ENCODE measurements at places on chromosomes 2 and 18.

DNA sequence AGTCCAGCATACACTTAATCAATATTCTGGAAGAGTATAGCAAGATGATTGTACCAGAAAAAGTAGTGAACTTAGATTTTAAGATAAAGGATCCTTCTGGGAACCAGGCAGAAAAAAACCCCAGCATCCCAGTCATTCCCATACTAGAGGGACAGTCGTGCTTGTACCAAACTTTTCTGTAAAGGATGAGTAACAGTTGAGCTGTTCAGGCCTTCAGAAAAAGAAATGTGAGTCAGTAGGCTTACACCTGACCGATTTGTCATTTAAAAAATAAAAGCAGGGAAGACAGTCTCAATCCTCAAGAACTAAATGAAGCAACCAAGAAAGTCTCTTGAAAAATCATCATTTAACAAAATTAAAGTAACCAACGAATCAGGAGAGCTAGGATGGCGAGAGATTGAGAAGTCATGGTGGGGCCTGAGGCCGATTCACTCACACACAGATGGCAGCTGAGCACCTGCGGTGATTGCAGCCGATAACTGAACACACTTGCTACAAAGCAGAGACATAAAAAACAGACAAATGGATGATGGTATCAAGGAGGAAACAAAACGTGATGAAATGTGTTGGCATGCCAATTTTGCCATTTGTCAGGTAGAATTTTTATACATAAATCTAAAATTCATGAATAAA lies 170.0 kb upstream of the ALKAL2 start:
- peaks cover 25% of the 10 kb centered on the region for H3K4me1 ChIP-seq
- H3K4me3 ChIP-seq, result no peak overlapping the region
- no peaks in the 10 kb centered on the region for H3K36me3 ChIP-seq
- no peak for DNase-seq
- no peaks in the 10 kb centered on the region for H3K27me3 ChIP-seq

DNA sequence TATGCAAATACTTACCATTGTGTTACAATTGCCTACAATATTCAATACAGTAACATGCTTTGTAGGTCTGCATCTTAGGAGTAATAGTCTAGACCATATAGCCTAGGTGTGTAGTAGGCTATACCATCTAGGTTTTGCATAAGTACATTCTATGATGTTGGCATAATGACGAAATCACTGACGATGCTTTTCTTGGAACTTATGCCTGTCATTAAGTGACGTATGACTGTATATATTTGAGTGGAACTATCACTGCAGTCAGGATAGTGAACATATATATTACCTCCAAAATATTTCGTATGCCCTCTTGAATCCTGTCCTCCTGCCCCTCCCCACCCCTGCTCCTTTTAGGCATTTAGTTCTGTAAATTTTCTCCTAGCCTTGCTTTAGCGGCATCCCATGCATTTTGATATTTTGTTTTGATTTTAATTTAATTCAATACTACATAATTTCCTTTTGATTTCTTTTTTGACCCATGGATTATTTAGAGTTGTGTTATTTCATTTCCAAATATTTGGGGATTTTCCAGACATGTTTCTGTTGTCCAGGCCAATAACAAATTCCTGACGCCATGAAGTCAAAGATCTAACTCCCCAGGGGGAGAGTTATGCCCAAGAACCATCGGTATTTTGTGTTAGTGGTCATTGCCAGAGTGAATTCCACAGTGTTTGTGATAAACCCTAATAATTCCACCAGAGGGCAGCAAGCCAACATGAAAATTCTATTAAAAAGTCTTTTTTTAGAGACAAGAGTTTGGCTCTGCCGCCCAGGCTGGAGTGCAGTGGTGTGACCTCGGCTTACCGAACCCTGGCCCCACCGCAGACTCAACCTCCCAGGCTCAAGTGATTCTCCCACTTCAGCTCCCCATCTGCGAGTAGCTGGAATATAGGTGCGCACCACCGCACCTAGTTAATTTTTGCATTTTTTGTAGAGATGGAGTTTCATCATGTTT lies 24.2 kb upstream of the CASP8 start:
- H3K36me3 ChIP-seq, result no peaks in the 10 kb centered on the region
- H3K4me3 ChIP-seq, result no peak overlapping the region
- DNase-seq, result peak; percentile 85
- H3K4me1 ChIP-seq, result peaks cover 94% of the 10 kb centered on the region
- H3K27ac ChIP-seq, result peak overlapping the region; percentile 91

DNA sequence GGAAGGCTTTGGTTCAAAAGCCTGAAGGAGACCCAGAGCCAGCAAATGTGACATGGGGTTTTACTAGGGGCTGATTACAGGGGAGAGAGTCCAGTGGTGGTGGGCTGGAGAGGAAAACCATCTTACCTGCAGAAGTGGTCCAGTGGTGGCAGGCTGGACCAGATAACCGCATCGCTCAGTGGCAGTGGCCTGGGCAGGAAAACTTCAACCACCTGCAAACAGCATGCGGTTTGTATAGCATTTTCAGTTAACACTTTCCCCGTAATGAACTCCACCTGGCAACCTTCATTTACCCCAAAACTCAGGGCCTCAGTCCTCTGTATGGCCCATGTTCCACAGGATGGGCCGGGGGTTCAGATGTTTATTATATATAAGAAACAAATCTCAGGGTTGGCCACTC lies 114.4 kb downstream of the LRRTM1 start:
- no peaks in the 10 kb centered on the region for H3K36me3 ChIP-seq
- no peaks in the 10 kb centered on the region for H3K4me1 ChIP-seq
- no peak overlapping the region for H3K4me3 ChIP-seq
- H3K27ac ChIP-seq, result no peak overlapping the region
- no peak for DNase-seq

DNA sequence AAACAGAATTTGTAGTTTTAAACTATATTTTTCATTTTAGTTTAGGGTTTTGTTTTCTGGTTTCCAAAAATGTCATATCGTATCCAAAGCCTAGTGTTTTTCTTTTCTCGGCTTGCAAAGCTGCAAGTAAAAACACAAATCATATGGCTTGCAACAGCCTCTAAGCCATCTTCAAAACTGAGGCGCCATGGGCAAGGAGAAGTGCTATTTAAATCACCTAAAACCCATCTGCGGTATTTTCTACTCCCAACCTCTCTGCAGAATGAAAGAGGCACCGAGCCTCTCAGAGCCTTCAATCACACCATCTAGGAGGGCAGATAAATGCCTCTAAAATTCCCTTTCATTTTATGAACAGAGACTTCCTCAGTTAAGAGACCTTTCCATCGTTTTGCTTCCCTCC lies 25.2 kb downstream of the FECH start:
- H3K4me3 ChIP-seq, result no peak overlapping the region
- H3K36me3 ChIP-seq, result no peaks in the 10 kb centered on the region
- no peak for DNase-seq
- H3K27ac ChIP-seq, result no peak overlapping the region
- no peaks in the 10 kb centered on the region for H3K27me3 ChIP-seq

- H3K4me1 ChIP-seq, result peaks cover 22% of the 10 kb centered on the region
- no peak for DNase-seq
- H3K4me3 ChIP-seq, result no peak overlapping the region
These were observed 178.8 kb downstream of the ICOS start for GRCh38 chr2:204115137-204116056.

DNA sequence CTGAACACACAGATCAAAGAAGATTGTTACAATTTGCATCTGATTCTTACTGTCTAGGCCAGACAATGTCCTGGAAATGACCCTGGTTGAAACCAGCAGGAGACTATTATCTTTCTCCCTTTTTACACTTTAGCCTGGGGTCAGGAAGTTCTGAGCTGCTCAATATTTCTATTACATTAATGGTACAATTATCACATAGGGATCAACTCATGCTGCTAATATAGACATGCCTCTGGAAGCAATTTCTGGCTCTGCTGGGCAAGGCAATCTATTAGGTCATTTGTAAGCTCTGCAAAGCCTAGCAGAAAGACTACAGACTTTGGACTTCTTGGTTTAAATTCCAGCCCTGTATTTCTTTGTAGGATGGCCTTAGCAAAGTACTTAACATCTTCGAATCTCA lies 205.3 kb downstream of the LRP1B start:
- no peaks in the 10 kb centered on the region for H3K36me3 ChIP-seq
- no peaks in the 10 kb centered on the region for H3K27me3 ChIP-seq
- no peak for DNase-seq
- H3K4me1 ChIP-seq, result no peaks in the 10 kb centered on the region
- H3K27ac ChIP-seq, result no peak overlapping the region

DNA sequence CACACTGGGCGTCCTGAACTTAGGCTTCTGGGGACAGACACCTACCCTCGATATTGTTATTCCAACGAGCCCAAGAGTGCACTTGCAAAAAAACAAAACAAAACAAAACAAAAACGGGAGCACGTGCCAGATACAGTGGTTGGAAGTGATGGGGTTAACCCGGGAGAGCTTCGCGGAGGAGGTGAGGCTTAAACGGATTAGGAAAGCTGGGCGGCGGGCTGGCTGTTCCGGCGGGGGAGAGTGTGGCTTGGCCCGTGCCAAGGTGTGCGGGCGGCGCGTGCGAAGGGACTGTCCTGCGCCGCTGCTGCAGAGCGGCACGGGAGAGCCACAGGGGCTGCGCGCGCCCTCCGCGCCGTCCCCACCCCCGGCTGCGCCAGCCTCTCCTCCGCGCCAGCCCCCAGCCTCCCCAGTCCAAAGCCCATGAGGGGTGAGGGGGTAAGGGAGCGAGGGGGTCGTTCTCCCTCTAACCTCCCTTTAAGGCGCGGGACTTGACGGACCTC lies 1.5 kb upstream of the SLC30A3 start:
- H3K36me3 ChIP-seq, result no peaks in the 10 kb centered on the region
- DNase-seq, result no peak
- H3K4me3 ChIP-seq, result peak overlapping the region; percentile 47
- H3K27me3 ChIP-seq, result peaks cover 50% of the 10 kb centered on the region
- no peak overlapping the region for H3K27ac ChIP-seq
- peaks cover 41% of the 10 kb centered on the region for H3K4me1 ChIP-seq

GRCh38 chr18:75238786-75239185 lies 28.2 kb downstream of the TSHZ1 start:
- no peaks in the 10 kb centered on the region for H3K27me3 ChIP-seq
- H3K4me1 ChIP-seq, result peaks cover 12% of the 10 kb centered on the region
- no peak for DNase-seq
- no peaks in the 10 kb centered on the region for H3K36me3 ChIP-seq

GRCh38 chr18:69890558-69890957 lies 57.1 kb downstream of the CD226 start:
- H3K4me1 ChIP-seq, result peaks cover 2% of the 10 kb centered on the region
- H3K27me3 ChIP-seq, result no peaks in the 10 kb centered on the region
- peaks cover 6% of the 10 kb centered on the region for H3K36me3 ChIP-seq

GRCh38 chr2:51789918-51790317 lies 758.0 kb upstream of the NRXN1 start:
- H3K27me3 ChIP-seq, result no peaks in the 10 kb centered on the region
- no peak for DNase-seq
- no peaks in the 10 kb centered on the region for H3K36me3 ChIP-seq
- no peaks in the 10 kb centered on the region for H3K4me1 ChIP-seq
- H3K27ac ChIP-seq, result no peak overlapping the region

- H3K27ac ChIP-seq, result no peak overlapping the region
- H3K4me1 ChIP-seq, result no peaks in the 10 kb centered on the region
- no peaks in the 10 kb centered on the region for H3K27me3 ChIP-seq
- no peaks in the 10 kb centered on the region for H3K36me3 ChIP-seq
- peak; percentile 88 for DNase-seq
These were observed 95.6 kb downstream of the CAPN13 start for GRCh38 chr2:30711646-30712085.

- H3K27ac ChIP-seq, result no peak overlapping the region
- no peak for DNase-seq
- no peaks in the 10 kb centered on the region for H3K27me3 ChIP-seq
- no peaks in the 10 kb centered on the region for H3K36me3 ChIP-seq
- no peak overlapping the region for H3K4me3 ChIP-seq
These were observed 116.4 kb downstream of the NDUFA10 start for GRCh38 chr2:239908744-239909143.

Measured in spleen (tissue), 13 donors.